ENCODE measurements at places on chromosomes 13 and 19. TPM values are rescaled to one million over a fixed set of nuclear protein-coding genes. Genes with fewer than 3 reads are reported as not detected.

The PDX1 gene
- total RNA-seq: not detected

The RASGRP4 gene
- total RNA-seq: not detected

The KRTDAP gene
- total RNA-seq: not detected

The SYCN gene
- not detected for total RNA-seq

The ZNF714 gene
- 7.8 TPM for total RNA-seq

The CASP14 gene
- not detected for total RNA-seq

The CEACAM1 gene
- not detected for total RNA-seq

The SMIM24 gene
- not detected for total RNA-seq

The IGFL1 gene
- total RNA-seq: not detected

The HNRNPM gene
- 44.8 TPM for total RNA-seq

The ZNF382 gene
- total RNA-seq: 8.6 TPM

Measured in smooth muscle cell of the umbilical artery (primary cell).